Upper lobe of right lung (tissue), 1 donor: ENCODE measurements at places on chromosomes 4 and X. TPM values are rescaled to one million over a fixed set of nuclear protein-coding genes. Genes with fewer than 3 reads are reported as not detected.

DNA sequence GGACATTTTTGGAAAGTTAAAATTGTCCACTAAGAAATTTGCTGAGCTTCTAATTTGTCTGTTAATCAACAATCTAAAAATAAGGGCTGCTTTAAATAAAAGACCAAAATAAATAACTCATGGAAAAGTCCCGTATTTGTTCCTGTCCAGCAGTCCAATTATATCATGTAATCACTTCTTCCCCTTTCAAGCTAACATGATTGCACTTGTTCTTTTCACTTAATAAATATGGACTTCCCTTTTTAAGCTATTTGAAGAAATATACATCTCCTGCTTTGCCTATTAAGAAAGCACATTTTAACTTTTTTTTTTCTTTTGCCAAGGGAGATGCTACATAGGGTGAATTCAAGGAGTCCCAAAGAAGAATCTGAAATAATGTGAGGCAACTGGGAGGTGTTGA is 55.6 kb upstream of the FRAS1 start:
- H3K4me3 ChIP-seq, result no peak overlapping the region
- no peak for DNase-seq
- no peaks in the 10 kb centered on the region for H3K27me3 ChIP-seq
- no peaks in the 10 kb centered on the region for H3K4me1 ChIP-seq
- H3K27ac ChIP-seq, result no peak overlapping the region
- H3K36me3 ChIP-seq, result no peaks in the 10 kb centered on the region

DNA sequence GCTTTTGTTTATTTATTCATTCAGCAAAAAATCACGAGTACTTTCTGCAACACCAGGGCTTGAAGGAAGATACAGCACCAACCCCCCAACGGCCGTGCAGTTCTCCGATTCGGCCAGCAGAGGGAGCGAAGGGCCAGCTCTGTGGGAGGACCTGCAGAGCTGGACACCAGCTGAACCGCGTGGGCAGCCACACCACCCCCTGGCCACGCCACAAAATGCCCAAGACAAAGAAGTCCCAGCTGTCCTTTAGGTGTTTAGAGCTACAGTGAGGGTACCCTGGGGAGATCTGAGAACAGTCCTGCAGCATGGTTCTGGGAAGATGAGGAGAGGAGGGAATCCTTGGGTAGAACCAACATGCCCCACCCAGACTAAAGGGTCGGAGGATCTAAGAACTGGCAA is 83.1 kb downstream of the RELL1 start:
- DNase-seq, result peak; percentile 91
- H3K4me1 ChIP-seq, result peaks cover 4% of the 10 kb centered on the region
- H3K36me3 ChIP-seq, result no peaks in the 10 kb centered on the region
- H3K27ac ChIP-seq, result no peak overlapping the region

DNA sequence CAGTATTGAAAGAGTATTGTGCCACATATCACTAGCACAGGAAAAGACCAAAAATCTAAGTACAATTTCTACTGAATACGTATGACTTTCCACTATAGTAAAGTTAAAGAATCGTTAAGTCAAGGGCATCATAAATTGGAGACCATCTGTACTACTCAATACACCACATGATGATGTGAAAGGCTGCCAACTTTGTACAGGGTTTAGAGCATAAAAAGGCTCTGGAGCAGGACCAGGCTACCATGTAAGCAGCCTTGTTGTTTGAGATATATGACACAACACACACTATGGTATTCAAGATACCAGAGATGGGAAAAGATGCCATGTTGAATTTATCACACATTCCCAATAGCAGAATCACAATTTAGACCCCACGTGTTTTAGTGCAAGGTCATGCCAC is 294.9 kb upstream of the TRPC5 start:
- H3K27ac ChIP-seq, result no peak overlapping the region
- DNase-seq, result no peak
- H3K27me3 ChIP-seq, result no peaks in the 10 kb centered on the region
- no peaks in the 10 kb centered on the region for H3K4me1 ChIP-seq
- no peaks in the 10 kb centered on the region for H3K36me3 ChIP-seq
- no peak overlapping the region for H3K4me3 ChIP-seq

Gene TIGD4
- not detected for total RNA-seq

Gene VCX3B
- not detected for total RNA-seq

Gene PPP3CA
- 48.0 TPM for total RNA-seq
